ENCODE measurements at places on chromosomes 3 and 15. TPM values are rescaled to one million over a fixed set of nuclear protein-coding genes. Genes with fewer than 3 reads are reported as not detected.

DNA sequence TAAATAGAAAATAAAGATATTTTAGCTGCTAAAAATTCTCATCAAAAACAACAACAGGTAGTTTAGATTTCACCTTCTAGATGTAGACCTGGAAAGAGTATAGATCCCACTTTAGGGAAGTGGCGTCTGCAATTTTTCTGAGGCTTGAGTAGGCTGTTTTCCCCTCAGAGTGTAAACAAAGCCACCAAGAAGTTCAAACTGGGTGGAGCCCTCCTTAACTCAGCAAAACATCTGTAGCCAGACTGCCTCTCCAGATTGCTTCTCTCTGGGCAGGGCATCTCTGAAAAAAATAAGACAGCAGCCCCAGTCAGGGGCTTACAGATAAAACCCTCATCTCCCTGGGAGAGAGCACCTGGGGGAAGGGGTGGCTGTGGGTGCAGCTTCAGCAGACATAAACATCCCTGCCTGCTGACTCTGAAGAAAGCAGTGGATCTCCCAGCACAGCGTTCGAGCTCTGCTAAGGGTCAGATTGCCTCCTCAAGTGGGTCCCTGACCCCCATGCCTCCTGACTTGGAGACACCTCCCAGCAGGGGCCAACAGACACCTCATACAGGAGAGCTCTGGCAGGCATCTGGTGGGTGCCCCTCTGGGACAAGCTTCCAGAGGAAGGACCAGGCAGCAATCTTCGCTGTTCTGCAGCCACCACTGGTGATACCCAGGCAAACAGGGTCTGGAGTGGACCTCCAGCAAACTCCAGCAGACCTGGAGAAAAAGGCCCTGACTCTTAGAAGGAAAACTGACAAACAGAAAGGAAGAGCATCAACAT is 259.6 kb downstream of the STXBP5L start:
- no peak overlapping the region for H3K27ac ChIP-seq
- H3K27me3 ChIP-seq, result no peaks in the 10 kb centered on the region
- no peaks in the 10 kb centered on the region for H3K36me3 ChIP-seq
- H3K4me3 ChIP-seq, result no peak overlapping the region

DNA sequence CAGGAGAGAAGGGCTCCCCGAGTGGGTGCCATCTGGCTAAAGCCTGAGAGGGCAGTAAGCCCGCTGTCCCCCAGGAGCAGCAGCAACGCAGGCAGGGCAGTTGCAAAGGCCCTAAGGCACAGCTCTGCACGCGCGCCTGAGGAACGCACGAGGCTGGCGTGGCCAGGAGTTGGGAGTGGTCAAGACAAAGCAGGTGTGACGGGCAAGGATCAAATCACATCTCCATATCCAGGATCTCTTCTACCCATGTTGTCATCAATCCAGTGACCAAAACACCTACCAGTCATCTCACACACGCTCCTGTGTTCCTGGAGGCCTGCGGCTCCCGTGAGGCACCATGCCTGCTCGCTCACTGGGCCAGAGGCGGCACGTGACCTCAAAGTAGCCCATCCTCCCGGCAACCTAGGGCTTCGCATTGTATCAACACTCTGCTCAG is 59.5 kb downstream of the ERC2 start:
- no peak overlapping the region for H3K4me3 ChIP-seq
- H3K27me3 ChIP-seq, result no peaks in the 10 kb centered on the region
- no peaks in the 10 kb centered on the region for H3K4me1 ChIP-seq

Gene ALPK3
- total RNA-seq, result 6.9 TPM

Gene TRPM1
- total RNA-seq, result not detected

Gene MED12L
- 1.0 TPM for total RNA-seq

DNA sequence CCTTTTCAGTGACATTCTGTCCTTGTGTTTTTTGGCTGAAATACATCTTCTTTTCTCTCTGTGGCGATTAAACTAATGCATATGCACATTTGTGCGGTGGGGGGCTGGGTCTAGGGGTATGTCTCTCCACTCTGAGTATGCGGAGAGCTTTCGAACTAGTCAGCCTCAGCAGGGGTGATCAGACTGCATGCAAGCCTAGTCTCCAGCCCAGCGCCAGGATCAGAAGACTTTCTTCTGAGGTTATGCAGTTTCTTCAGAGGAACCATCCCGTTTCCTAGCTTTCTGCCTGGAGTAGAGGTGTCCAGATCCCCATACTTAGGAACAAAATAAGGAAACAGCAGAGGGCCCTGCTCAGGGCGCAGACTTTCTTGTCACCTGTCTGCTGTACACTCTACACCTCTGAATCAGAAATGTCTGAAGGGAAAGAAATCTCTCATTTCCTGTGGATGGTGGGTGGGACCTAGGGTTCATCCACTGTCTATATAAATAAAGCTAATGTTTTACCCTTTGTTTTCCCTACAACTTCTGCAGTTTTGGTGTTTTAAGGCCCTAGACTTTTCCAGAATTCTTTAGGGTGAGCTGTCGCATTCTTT is 230.4 kb downstream of the ABHD5 start:
- no peaks in the 10 kb centered on the region for H3K36me3 ChIP-seq
- H3K4me3 ChIP-seq, result no peak overlapping the region
- peaks cover 2% of the 10 kb centered on the region for H3K4me1 ChIP-seq
- peaks cover 7% of the 10 kb centered on the region for H3K27me3 ChIP-seq
- no peak overlapping the region for H3K27ac ChIP-seq

DNA sequence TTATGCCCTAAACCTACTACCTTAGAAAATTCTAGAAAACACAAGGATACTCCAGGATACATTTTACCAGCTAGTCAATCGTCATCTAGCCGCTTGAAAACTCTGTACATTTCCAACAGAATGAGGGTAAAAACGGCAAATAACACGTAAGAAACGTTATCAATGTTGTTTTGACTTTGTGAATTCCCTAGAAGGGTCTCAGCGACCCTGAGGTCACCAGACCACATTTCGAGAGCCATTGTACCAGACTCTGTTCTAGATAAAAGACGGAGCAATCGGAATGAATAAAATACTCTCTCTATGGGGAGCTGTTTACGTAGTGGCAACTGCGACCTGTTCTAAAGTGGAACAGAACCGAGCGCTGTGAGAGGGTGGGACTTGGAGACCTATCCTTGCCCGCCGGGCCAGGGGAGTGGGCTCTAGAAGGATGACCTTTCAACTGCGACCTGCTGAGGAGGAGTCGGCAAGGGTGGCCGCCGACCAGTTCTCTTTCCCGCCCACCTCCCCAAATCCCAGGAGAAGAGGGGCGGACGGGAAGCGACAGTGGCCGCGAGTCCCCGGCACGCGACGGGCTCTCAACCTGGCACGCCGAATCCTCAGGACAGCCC is 778 bp upstream of the AP4E1 start:
- H3K4me1 ChIP-seq, result peaks cover 15% of the 10 kb centered on the region
- H3K27ac ChIP-seq, result peak overlapping the region; percentile 92

Gene HEG1
- total RNA-seq, result 132 TPM

Gene GP9
- 1.1 TPM for total RNA-seq

Gene NR2F2
- total RNA-seq, result 76.0 TPM

Gene CORO2B
- total RNA-seq, result 3.5 TPM

Gene OR5K2
- not detected for total RNA-seq

- H3K36me3 ChIP-seq, result no peaks in the 10 kb centered on the region
- H3K4me3 ChIP-seq, result no peak overlapping the region
- no peaks in the 10 kb centered on the region for H3K4me1 ChIP-seq
Measured at GRCh38 chr3:184733971-184734608, 22.2 kb upstream of the MAGEF1 start.

Gene PFKFB4
- total RNA-seq, result 7.8 TPM

DNA sequence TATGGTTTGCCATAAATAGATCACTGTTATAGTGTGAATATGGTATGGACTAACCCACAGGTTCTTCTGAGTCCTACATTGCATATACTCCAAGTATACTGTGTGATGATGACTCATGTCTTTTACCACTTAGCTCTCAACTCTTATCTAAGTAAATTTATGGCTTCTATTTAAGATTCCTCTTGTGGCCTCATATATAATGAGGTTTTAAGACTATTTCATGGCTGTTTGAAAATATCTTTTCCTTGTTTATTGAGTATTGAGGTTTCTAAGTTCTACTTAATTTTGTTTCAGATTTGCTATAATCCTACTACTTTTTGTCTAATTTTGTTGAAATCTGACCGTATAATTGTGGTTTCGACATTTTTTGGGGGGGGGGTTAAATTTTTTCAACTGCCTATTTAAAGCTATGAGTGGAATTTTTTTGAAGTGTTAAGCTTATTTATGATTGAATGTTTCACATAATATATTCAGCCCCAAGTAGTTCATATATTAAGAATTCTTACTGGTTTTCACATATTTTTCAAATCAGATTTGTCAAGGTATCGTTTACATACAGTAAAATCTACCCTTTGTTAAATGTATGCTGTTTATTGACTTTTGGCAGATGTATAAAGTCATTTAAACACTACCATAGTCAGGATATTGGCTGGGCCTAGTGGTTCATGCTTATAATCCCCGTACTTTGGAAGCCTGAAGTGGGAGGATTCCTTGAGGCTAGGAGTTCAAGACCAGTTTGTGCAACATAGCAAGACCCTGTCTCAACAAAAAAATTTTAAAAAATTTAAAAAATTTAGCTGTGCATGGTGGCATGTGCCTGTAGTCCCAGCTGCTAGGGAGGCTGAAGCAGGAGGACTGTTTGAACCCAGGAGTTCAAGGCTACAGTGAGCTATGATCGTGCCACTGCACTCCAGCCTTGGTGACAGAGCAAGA is 11.7 kb downstream of the SLC25A36 start:
- no peak for DNase-seq
- no peaks in the 10 kb centered on the region for H3K36me3 ChIP-seq
- H3K4me1 ChIP-seq, result peaks cover 5% of the 10 kb centered on the region
- no peak overlapping the region for H3K27ac ChIP-seq
- H3K27me3 ChIP-seq, result no peaks in the 10 kb centered on the region

Gene A4GNT
- total RNA-seq, result not detected

- H3K27ac ChIP-seq, result no peak overlapping the region
- H3K4me3 ChIP-seq, result no peak overlapping the region
- no peaks in the 10 kb centered on the region for H3K4me1 ChIP-seq
Measured at GRCh38 chr15:51470512-51470911, 129.1 kb downstream of the GLDN start.

- DNase-seq, result no peak
- no peak overlapping the region for H3K27ac ChIP-seq
- H3K4me1 ChIP-seq, result no peaks in the 10 kb centered on the region
- H3K27me3 ChIP-seq, result no peaks in the 10 kb centered on the region
- H3K4me3 ChIP-seq, result no peak overlapping the region
- no peaks in the 10 kb centered on the region for H3K36me3 ChIP-seq
Measured at GRCh38 chr15:40128766-40129660, 20.3 kb upstream of the BMF start.

DNA sequence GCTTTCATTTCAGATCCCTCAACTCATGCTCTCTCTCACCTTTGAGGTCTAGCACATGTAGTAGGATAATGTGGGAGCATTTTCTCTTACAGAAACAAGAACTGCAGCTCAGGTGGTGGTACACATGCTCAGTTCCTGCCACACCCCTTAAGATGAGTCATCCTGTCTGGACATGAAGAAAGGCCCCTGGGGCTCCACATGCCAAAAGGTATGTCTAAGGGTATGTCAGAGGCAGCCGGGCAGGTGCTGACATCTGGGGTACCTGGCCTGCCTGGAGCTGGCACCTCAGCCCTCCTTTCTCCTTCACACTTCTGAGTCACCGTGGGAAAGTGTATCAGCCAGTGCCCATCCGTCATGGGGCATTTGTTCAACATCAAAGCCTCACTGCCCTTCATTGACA is 209.9 kb downstream of the OCA2 start:
- no peaks in the 10 kb centered on the region for H3K27me3 ChIP-seq
- no peak for DNase-seq
- no peak overlapping the region for H3K4me3 ChIP-seq
- no peaks in the 10 kb centered on the region for H3K36me3 ChIP-seq
- H3K27ac ChIP-seq, result no peak overlapping the region

Gene SPESP1
- 1.8 TPM for total RNA-seq

Gene NEK10
- total RNA-seq, result 1.5 TPM

Gene ZCWPW2
- 1.9 TPM for total RNA-seq

GRCh38 chr15:93583968-93584367 is 495.0 kb upstream of the RGMA start:
- H3K4me1 ChIP-seq, result no peaks in the 10 kb centered on the region
- H3K36me3 ChIP-seq, result no peaks in the 10 kb centered on the region
- H3K27me3 ChIP-seq, result no peaks in the 10 kb centered on the region
- H3K27ac ChIP-seq, result no peak overlapping the region
- DNase-seq, result peak; percentile 23
- no peak overlapping the region for H3K4me3 ChIP-seq

- no peak for DNase-seq
- H3K4me3 ChIP-seq, result no peak overlapping the region
- no peaks in the 10 kb centered on the region for H3K36me3 ChIP-seq
- no peaks in the 10 kb centered on the region for H3K4me1 ChIP-seq
- H3K27ac ChIP-seq, result no peak overlapping the region
Measured at GRCh38 chr3:60080648-60081047, 1030.8 kb upstream of the CFAP20DC start.

Gene DNAJB11
- 78.3 TPM for total RNA-seq

DNA sequence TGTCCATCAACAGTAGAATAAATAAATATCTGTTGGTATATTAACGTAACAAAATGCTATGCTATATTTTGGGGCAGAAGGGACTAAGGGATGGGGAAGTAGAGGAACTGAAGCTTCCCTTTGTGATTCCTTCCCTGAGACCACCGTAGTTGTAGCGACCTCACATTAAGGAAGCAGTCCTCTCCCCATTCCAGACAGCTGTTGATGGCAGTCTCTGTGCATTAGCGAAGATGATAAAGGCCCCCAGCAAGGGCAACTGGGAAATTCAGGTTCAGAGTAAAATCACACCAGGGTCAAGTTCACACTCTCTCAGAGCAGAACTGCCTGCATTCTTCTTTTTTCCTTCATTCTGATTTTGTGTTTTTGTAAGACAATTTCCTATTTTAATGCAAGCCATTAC is 259.0 kb downstream of the MEX3B start:
- no peaks in the 10 kb centered on the region for H3K4me1 ChIP-seq
- H3K36me3 ChIP-seq, result no peaks in the 10 kb centered on the region
- no peak overlapping the region for H3K27ac ChIP-seq
- DNase-seq, result no peak
- H3K27me3 ChIP-seq, result no peaks in the 10 kb centered on the region

DNA sequence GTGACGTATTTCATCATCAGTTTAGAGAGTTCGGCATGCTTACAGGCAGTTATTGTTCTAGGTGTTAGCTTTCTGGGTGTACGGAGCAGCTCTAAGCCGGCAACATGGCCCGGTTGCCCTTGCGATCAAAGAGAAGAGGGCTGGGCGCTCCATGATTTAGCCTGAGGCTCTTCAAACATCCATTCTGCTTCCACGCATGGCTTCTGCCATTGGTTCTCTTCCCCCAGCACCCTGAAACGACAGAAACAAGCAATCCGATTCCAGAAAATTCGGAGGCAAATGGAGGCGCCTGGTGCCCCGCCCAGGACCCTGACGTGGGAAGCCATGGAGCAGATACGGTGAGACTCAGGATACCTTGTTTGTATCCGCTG is 574 bp downstream of the NGRN start:
- H3K4me3 ChIP-seq, result peak overlapping the region; percentile 70
- H3K4me1 ChIP-seq, result peaks cover 56% of the 10 kb centered on the region
- H3K27ac ChIP-seq, result peak overlapping the region; percentile 98
- DNase-seq, result no peak
- no peaks in the 10 kb centered on the region for H3K27me3 ChIP-seq
- H3K36me3 ChIP-seq, result no peaks in the 10 kb centered on the region
